ENCODE measurements at places on chromosomes 16 and 17.

DNA sequence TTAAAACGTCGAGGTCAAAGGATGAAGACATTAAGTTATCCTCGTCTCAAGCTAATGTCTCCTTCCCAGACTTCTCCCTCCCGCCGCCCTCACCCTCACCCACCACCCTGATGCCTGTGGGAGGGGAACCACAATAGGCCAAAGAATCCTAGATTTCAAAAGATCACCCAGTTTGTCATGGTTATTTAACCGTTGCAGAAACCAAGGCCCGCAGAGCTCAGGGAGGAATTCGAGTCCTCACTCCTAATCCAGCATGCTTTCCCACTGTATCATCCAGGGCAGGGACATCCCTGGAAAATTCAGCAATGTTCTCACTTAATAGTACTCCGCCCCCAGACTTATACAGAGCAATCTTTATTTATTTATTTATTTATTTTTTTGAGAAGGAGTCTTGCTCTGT, 41.8 kb upstream of the MYH10 start:
- no peak for DNase-seq

DNA sequence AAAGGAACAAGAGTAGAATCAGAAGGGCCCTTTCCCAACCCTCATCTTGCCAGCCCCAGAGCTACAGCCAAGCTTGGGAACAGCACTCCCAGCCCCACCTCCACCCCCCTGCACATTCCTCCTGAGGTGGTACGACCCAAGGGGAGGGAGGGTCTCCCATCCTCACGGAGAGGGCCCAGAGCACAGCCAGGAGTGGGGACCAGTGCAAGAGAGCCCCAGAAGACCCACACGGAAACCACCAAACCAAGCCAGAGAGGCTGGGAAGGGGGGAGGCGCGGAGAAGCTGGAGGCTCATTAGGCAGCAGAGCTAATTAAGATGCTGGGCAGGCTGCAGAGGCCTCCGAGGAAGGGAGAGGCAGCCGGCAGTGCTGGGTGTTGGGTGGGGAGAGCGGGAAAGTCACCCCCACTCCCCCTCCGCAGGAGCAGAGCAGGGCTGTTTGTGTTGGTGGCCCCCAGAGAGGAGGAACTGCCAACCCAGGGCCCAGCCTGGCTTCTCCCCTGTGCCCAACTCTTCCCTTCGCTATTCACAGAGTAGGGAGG, 2.4 kb downstream of the CACNB1 start:
- no peak for DNase-seq

GRCh38 chr17:539766-540165, 174.9 kb downstream of the VPS53 start:
- no peak for DNase-seq

DNA sequence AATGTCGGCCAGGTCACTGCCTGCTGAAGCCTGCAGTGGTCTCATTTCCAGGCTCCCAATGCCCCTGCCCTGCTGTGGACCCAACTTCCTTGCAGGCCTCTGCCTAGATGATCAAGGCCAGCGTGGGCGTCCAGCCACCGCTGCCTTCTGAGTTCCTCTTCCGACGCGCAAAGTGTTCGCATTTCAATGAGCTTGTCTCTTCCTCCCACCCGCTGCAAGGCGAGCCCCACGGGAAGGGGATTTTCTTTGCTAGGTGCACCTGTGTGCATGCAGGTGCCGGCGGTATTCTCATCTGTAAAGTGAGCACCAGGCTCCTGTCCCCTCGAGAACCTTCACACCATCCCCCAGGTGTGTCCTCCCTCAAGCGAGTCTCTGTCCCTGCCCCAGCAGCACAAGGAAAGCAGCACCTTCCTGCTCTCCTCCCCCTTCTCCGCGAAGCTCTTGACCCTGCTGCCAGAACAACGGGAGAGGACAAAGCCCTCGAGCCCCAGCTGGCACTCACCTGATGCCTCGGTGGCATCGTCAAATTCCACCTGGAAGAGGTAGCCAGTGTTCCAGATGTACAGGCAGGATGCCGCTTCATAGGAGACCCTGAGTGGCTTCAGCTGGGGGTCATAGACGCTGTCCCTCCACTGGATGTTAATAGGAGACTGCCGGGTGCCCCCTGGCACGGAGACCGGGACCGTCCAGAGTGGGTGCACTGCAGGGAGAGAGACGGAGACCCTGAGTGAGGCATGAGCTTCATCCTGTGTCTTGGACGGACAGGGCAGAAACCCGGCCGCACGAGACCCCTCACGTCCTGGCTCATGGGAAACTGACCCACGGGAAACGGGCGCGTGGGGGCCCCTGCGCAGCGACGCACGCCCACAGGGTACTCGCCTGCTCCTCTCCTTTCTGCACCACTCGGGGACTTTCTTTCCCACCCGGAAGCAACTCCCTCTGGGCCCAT, 9.8 kb downstream of the CA5A start:
- no peak for DNase-seq

DNA sequence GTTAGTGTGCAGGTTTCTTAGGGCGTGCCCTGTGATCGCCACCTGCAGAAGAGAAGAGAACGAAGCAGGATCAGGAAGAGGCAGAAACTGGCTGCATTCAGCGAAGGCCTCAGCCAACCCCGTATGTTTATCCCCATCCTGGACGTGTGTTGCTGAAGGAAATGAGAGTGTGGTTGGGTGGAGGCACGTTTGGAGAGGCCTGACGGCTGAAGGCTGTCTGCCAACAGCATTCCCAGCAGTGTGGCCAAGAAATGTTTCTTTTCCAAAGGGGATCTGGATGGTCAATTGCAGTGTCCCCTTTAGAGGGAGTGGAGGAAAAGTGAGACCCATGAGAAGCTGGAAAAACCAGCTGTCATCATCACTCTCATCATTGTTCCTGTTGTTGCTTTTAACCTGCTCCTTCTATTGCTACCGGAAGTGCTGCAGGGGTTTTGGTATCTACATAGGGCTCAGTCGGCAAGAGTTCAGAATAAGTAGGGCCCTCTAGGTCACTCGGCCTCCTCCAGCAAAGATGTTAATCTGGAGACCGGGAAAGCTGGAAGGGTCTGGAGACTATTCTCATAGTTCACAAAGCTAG, 46.5 kb upstream of the SLC47A1 start:
- DNase-seq = no peak

DNA sequence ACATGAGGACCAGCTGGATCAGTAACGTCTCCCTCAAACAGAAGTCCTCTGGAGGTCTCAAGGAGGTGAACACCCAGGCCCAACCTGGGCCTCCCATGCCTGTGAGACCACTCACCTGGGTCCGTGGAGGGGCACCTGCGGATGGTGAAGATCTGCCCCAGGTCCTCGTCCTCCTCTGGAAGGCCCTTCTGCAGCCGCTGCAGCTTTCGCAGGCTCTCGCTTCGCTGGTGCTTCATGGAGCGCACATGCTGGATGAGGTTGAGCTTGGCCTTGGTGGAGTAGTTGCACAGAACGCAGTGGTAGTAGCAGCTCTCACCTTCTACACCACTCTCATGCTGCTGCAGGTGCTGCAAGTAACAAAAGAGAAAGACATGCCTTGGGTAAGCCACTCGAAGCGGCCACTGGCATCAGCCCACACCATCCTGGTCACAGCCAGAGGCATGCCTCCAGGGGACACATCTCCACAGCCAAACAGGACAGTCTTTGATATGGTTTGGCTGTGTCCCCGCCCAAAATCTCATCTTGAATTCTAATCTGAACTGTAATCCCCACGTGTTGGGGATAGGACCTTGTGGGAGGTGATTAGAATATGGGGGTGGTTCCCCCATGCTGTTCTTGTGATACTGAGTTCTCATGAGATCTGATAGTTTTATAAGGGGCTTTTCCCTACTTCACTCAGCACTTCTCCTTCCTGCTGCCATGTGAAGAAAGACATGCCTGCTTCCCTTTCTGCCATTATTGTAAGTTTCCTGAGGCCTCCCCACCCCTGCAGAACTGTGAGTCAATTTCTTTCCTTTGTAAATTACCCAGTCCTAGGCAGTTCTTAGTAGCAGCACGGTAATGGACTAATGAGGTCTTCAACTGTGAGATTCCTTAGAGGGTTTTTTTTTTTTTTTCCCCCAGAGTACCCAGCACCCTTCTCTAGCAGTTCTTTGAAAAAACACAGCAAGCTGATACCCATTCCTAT, 158.0 kb downstream of the ZFHX3 start:
- DNase-seq = no peak

DNA sequence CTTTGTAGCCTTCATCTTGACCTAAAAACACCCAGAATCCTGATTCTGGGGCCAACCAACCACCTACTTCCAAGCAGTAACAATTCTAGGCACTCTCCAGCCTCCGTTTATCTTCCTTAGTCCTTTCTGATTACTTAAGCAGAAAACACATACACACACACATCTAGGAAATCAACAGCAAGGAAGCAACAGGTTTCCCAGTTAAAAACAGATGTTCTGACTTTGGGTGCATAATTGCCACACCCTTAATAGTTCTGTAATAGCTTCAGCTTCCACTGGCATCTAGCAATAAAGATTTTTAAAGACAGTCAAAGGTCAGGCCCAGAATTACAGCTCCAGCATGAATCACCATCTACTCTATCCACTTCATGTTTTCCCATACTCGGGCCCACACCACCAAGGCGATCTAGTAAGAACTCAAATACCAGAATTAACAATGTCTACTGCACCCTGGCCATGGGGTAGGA, 2.6 kb downstream of the ARHGAP17 start:
- no peak for DNase-seq

DNA sequence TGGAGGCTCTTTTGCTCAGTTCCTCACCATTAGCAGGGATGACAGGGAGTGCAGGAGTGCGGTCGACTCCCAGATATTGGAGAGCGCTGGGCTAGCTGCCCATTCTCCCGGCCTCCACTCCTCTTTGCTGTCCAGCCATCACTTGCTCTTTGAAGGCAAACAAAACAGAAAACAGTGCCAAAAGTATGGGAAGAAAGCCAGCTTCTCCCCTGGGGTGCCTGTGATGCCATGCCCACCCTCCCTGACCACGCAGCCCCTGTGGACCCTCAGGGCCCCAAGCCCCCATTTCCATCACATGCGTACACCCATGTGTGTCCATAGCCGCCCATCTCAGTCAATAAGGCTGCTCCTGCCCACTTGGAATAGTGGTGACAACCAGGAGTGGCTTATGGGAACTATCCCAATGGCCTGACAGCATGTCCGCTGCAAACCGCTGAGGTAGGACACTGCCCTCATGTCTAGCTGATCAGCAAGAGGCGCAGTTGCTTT, 30.0 kb downstream of the MAPT start:
- no peak for DNase-seq

- DNase-seq = peak; percentile 72
These were observed 7.0 kb downstream of the PIGQ start for GRCh38 chr16:576823-577201.

- DNase-seq = no peak
These were observed 4.5 kb downstream of the MINK1 start for GRCh38 chr17:4837471-4838308.

- no peak for DNase-seq
These were observed 110.2 kb upstream of the CACNG5 start for GRCh38 chr17:66724581-66725341.

- DNase-seq = peak; percentile 88
These were observed 454 bp downstream of the CCDC40 start for GRCh38 chr17:80036715-80037477.

GRCh38 chr17:64003526-64004121, 5.5 kb downstream of the PRR29 start:
- DNase-seq = no peak

- DNase-seq = peak; percentile 32
These were observed 3.3 kb upstream of the FASN start for GRCh38 chr17:82101301-82101715.

DNA sequence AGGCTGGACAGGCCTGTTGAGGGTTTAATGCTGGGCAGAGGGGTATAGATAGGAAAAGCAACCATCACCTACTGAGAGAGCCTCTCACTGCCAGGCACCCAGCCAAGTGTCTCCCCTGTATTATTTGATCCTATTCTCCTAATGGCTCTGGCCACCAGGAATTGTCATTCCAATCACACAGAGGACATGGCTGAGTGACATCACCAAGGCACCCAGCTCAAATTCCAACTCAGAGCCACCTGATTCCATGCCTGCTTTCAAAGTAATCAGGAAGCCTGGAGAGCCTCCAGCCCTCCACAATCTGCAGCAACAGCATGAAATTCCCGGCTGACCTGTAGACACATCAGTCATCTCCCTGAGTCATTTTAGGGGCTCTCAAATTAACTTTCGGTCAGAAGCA, 368.9 kb upstream of the C16orf82 start:
- no peak for DNase-seq

DNA sequence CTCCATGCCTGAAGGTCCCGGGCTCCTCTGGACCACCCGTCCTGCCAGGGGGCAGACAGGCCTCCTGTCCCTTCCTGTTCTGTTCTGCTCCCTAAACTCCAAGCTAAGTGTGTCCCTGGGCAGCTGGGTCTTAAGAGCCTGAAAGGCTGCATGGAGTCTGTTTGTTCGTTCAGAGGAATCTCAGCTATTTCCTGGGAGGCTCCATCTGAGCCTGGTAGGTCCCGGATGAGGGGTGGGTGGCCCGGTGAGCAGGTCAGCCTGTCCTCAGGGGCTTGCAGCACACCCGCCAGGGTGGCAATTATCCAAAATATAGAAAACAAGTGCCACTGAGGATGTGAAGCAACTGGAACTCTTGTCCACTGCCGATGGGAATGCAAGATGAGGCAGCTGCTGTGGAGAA, 12.6 kb downstream of the ACTG1 start:
- DNase-seq = no peak

GRCh38 chr17:71730871-71731270, 389.9 kb upstream of the SOX9 start:
- DNase-seq = no peak

DNA sequence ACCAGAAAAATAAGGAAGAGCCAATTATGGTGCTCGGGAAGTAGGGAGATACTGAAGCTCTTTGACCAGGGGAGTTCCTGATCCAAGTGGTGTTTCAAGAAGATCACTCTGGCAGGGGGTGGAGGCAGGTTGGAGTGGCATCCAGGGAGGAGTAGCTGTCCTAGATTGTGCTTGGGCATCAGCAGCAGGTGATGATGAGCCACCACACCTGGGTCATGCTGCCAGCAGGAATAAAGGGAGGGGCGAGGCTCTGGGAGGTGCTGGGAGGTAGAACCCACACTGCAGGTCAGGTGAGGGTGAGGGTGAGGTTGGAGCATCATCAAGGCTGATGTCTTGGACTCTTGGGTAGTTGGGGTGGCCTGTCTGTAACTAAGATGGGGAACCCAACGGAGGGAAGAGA, 35.4 kb upstream of the ADGRG1 start:
- DNase-seq = no peak

- DNase-seq = no peak
These were observed 5.5 kb downstream of the GALK1 start for GRCh38 chr17:75759457-75759856.

DNA sequence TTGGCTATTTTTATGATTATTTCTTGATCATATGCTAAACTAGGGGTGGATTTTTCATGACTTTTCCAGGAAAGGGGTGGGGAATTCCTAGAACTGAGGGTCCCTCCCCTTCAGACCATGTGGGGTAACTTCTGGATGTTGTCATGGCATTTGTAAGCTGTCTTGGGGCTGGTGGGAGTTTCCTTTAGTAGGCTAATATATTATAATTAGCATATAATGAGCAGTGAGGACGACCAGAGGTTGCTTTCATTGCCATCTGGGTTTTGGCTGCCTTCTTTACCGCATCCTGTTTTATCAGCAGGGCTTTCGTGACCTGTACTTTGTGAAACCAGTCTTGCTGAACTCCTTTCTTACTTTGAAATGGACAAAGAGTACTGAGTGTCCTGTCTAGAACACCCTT, 40.4 kb upstream of the ABCA5 start:
- DNase-seq = no peak

All from WERI-Rb-1 (cell line).